H7 (cell line): ENCODE measurements at places on chromosomes 3 and 15.

DNA sequence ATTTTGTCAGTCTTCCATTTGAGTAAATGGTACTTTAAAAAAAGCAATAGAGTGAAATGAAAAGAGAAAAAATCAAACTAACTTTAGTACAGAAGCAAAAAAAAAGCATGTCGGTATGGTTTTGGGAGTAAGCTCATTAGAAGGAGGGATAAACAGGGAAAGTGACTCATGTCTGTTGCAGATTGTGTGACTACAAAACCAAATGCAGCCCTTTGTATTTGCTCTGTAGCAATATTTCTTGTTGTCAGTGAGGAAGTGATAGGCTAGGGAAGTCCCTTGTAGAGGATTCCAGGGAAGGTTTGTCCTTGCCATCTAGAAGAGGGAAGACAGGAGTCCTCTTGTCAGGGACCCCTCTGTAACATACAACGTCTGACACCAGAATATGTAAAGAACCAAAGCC lies 150.5 kb upstream of the POU1F1 start:
- DNase-seq: no peak

DNA sequence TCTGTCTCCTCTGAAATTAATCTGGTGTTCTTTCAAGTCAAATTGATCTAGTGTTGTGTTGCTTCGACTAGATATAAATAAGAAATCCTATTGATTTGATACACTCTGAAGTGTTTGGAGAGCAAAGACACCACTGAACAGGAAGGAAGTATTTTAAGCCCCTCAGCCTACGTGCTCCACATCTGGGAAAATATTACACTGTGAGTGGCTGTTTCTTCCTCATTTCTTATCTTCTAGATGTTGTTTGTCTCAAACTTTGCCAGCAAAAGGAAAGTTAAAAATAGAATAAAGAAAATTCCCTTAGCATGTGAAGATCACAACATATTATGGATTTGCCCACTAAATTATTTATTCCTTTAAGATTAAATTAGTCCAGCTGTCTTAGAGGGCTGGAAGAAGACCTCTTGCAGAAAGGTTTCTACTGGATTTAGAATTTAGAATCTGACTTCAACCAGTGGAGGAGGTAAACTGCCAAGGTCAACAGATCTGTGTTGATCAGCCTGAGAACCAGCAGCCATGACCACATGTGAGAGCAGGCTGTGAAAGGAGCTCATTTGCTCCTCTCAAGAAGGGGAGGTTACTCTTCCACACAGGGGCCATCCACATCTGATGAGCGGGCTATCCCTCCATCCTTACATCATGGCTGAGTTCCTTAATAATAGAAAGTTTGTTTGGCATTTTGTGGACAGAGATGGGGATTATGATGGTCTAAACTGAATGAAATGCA lies 46.3 kb upstream of the ACKR4 start:
- no peak for DNase-seq

DNA sequence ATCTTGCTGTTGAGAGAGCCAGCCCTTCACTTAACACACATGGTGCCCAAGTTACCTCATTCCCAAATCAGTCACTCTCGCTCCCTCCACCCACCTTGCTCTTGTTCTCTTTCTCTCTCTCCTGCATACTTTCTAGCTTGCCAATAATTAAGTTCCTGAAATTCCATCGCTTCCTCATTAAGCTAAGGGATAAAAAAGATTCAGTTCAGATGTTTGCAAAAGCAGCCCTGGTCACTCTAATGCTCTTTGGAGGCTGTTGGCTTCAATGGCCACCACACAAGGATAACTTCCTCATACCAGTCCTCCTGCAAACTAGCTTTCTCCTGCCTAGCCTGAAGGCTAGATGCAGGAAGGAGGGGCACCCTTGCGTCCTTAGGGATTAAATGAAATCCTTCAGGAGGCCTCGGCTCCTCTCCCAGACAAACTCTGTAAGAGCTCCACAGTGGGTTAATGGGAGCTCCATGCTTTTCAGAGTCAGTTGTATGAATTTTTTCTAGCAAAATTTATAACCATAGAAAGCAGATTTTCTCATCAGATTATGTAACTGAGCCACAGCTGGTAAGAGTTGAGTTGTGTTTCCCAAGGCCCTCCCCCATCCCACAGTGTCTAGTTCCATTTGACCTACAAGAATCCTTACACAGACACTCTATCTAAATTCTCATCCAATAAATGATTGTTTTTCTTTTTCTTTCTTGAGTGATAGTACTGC lies 176.6 kb upstream of the TRIM42 start:
- DNase-seq: no peak

DNA sequence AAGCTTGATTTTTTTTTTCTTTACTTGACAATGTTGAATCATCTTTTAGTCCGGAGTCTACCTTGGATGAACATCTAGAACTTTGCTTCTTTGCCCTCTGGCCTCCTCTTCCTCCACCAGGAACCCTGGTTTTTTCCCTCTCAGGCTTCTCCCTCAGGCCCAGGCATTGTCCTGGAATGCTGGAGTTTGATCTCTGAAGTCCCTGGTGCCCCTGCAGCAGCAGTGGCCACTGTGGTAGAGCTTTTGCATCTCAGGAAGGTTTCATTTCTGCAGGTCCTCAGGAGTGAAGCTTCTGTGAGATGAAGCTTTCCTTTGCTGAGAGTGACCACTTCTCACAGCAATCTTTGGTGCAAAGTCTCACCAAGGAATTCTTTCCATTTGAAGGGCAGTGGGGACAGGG lies 39.0 kb upstream of the NEDD4 start:
- no peak for DNase-seq

DNA sequence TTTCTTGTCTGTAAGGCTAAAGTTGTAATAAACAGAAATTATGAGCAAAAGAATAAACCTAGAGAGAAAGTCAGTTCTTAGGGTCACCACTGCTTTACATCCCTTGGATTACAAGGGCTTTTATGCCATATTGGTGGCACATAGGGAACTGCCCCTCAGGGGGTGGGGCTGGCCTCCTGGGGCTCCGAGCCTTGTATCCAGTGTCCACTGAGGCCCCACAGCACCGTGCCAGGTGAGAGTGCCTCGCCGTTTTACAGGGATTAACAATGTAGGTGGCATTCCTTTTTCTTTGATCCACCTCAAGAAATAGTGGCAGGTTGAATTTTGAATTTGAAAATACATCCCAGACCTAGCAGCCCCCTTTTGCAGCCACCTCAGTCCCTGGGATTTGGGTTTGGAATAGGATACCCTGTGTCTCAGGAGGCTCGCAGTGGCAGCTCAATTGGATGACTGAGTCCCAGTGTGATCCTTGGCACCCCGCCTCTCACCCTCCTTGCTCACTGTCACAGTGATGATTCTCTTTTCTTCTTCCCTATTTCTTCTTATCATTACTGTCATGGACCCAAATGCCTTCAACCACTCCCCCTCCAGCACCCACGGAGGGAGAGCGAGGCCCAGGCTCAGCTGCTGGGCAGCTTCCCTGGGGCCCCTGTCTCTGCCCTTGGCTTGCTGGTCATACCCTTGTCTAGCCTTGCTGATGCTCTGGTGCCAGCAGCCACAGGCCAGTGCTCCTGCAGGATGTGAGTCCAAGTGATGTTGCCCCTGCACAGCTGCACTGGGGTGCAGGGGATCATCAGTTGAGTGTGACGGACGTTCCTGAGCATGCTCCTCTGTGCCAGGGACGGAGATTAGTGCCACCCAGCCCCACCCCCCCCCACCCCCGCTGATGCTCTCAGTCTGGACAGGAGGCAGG lies 137.9 kb downstream of the DNAJB8 start:
- DNase-seq: no peak
